ENCODE measurements at places on chromosomes 12 and 14.

DNA sequence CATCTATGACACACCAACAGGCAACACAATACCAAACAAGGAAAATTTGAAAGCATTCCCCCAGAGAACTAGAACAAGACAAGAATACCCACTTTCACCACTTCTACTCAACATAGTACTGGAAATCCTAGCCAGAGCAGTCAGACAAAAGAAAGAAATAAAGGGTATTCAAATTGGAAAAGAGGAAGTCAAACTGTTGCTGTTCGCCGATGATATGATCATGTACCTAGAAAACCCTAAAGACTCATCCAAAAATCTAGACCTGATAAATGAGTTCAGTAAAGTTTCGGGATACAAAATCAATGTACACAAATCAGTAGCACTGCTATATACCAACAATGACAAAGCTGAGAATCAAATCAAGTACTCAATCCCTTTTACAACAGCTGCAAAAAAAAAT, 8.1 kb upstream of the ATL1 start:
- DNase-seq: no peak

- peak; percentile 33 for DNase-seq
These were observed 1.7 kb upstream of the SMOC1 start for GRCh38 chr14:69877492-69877891.

DNA sequence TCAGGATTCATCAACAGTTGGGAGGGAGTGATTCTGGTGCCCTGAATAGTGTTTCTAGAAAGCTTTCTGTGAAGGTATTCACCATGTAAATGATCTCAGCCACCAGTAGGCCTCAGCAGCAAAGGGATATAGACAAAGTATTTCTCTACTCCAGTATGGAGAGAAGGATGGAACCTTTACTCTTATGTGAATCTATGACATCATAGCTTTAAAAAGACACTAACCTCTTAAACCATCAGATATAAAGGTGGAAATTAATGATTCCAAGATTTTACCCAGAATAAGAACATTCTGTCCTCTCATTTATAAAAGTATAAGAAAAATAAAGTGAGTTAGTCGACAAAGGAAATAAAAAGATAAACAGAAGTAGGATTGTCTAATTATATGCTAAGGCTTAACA, 4.6 kb downstream of the GPR65 start:
- no peak for DNase-seq

DNA sequence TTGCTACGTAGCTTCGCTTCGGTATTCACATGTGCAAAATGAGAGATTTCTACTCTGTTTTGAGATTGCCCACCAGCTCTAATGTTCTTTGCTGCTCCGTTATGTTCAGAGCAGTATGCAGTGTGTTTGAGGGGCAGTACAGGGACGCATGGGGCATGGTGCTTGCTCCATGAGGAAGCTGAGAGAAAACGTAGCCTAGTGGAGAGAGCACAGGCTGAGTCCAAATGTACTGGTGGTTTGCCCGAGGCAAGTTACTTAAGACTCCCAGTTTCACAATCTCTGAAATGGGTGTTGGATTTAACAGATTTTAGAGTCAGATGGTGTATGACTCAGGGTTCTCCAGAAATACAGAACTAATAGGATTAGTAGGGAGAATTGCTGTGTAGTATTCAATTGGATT, 310.5 kb downstream of the ETNK1 start:
- no peak for DNase-seq

GRCh38 chr12:16636435-16637055, 30.6 kb upstream of the LMO3 start:
- no peak for DNase-seq

- no peak for DNase-seq
These were observed 80.8 kb downstream of the ZNF664 start for GRCh38 chr12:124053851-124054250.

DNA sequence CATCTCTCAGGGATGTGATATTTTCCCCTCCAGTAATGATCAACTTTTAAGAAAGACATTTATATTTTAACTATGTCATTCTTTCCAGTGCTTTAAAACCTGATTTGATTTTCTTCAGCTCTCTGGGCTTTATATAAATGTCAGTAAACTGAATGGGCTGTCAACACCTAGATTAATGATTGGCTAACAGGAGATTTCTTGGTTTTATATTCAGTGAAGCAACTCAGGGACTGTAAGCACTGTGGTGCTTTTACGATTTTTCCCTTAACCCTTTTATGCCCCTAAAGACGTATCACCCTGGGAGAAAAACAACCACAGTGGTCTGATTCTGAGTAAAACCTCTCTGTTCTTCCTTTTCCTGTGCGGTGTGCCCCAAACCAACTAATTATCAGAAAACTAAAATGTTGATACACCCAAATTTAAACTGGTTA, 38.0 kb downstream of the PTGER2 start:
- no peak for DNase-seq

DNA sequence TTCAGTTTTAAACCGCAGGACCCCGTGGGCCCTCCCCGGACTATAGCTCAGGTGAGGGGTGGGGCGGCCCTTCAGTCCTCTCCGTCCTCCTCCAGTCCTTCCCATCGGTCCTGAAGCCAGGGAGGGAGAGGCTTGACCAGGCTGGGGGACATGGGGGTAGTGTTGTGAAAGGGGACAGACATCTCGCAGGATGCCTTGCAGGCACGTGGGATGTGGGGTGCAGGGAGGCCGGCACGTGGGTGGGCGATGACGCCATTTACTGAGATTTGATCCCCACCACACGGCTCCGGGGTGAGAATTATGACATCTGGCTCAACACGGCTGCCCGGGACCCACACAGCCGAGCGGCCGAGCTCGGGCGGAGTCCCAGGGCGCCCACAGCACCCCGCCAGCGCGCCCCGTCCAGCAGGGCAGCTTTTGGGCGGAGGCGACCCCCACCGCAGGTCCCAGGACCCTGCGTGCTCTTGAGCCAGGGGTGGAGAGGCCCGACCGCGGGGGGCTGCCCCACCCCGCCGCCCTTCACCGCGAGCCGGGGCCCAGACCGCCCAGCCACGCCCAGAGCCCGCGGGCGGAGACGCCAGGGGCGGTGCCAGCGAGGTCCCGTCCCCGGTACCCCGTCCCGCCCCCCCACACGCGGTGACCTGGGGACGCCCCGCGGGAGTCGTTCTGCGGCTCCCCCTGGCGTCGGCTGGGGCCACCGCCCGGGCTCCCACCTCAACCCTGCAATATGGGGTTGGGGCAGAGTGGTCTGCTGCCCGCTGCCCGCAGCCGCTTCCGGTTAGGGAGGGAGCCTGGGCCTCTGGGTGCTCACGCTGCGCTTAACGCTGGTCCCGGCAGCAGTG, 3.3 kb upstream of the EXOC3L4 start:
- DNase-seq: peak; percentile 67

DNA sequence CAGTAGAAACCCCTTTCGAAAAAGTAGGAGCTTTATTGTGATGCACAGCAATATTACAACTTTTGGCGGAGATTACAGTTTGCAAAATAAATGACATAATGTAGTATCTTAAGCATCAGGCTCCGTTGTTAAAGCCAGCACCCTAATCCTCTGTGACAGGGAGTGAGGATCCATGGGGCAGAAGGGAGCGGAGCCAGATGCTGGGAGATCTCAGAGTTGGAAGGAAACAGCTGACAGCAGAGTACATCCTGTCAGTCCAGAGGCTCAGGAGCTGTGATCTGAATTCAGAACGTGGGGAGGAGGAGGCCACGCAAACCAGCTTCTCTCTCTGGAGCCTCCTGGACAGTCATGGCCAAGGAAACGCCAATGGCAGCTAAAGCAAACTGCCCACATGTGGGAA, 55.7 kb downstream of the TMTC1 start:
- DNase-seq: no peak

GRCh38 chr12:9258676-9259075, 50.5 kb upstream of the PZP start:
- DNase-seq: no peak

GRCh38 chr14:75011356-75011994, 8.8 kb downstream of the EIF2B2 start:
- DNase-seq: no peak

DNA sequence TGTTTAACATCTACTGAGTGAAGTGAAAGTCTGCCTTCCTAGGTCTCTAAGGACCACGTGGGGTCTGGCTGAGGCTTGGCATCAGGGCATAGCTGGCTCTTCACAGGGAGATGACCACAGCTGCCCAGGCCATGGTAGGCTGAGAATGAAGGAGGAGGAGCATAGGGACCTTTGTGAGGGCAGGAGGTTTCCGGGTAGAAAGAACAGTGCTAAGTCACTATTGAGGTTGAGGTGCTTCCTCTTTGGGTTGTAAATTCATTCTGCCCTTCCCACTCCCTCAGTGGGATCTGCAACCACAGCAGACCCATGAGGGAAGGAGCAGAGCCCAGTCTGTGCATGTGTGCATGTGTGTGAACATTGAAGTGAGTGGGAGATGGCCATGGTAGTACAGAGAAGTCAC, 909.6 kb downstream of the VRK1 start:
- no peak for DNase-seq

- DNase-seq: peak; percentile 65
These were observed 32.2 kb upstream of the GNG2 start for GRCh38 chr14:51828017-51828797.

DNA sequence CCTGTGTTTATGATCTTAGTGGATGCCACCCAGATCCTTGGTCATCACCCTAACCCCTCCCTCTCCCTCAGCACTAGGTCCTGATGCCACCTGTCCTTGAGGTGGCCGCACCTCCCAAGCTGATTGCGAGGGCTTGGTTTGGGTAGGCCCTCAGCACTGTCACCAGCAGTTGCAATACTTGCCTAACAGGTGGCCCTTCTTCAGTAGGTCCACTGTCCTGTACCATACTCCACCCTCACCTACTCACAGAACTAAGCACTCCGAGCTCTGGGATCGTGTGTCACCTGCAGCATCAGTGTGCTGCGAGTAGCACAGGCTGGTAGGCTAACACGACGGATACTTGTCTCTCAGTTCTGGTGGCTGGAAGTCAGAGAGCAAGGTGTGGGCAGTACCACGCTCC, 14.0 kb upstream of the SERPINA12 start:
- no peak for DNase-seq

DNA sequence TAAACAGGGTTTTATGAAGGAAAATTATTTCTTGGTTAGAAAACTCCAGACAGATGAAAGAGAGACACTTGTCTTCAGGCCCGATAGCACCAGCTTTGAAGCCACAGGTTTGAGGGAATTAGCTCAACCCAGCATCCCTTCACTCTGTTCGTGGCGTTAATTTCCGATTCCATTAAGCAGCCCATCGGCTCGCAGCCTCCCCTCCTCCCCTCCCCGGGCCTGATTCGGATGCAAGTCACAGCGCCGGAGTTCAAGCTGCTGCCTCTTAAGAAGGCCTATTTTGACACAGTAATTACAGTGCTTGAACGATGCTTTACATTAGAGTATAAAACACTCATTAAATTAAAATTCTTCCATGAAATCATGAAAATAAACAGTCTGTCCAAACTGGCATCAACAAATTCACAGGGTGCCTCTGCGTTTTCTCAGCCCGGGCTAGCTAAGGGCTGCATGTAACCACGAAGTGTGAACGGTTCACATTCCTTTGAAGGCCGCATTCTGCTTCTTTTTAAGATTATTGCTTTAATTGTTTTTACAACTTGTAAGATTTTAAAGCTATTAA, 145.8 kb downstream of the DICER1 start:
- DNase-seq: no peak

DNA sequence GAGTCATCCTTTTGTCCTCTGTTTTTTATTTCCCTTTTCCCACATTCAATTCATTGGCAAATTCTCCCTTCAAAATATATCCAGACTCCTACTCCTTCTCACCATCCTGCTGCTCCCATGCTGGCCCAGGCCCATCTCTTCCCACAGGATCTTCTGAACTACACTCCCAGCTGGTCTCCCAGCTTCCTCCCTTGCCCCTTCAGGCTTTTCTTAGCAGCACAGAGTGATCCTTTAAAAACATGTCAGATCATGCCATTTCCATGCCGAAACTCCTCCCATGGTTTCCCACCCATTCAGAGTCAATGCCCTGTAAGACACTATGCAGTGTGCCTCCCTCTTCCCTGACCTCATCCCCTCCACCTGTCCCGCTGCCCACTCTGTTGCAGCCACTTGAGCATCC, 2.4 kb upstream of the KRT84 start:
- no peak for DNase-seq

- DNase-seq: peak; percentile 92
These were observed 125.0 kb upstream of the CCND2 start for GRCh38 chr12:4148418-4149056.

- DNase-seq: no peak
These were observed 16.6 kb upstream of the EEA1 start for GRCh38 chr12:92945659-92946220.

DNA sequence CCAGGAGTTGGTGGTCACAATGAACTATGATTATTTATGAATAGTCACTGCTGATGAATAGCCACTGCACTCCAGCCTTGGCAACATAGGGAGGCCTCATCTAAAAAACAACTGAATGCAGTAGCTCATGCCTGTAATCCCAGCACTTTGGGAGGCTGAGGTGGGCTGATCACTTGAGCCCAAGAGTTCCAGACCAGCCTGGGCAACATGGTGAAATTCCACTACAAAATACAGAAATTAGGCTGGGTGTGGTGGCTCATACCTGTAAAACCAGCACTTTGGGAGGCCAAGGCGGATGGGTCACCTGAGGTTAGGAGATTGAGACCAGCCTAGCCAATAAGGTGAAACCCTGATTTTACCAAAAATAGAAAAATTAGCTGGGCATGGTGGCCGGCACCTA, 13.5 kb upstream of the FAM177A1 start:
- no peak for DNase-seq

- DNase-seq: no peak
These were observed 148.2 kb upstream of the LMNTD1 start for GRCh38 chr12:25701290-25701689.

DNA sequence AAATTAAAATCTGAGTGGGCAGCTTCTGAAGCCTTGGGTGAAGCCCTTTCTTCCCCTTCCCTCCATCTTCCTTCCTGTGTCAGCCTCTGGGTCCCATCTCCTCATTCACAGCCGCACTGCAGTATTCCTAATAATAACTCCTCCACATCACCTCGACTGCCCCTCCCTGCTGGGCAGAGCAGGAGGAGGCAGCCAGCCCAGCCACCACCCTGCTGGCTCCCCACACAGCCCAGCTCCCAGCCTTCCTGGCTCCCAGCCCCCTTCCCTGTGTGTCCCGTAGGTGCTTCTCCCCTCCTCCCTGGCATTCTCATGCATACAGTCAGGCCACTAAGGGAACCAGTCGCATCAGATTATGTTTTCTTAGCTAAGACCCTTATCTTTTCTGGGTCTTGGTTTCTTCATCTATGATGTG, 3.7 kb downstream of the IFFO1 start:
- no peak for DNase-seq

DNA sequence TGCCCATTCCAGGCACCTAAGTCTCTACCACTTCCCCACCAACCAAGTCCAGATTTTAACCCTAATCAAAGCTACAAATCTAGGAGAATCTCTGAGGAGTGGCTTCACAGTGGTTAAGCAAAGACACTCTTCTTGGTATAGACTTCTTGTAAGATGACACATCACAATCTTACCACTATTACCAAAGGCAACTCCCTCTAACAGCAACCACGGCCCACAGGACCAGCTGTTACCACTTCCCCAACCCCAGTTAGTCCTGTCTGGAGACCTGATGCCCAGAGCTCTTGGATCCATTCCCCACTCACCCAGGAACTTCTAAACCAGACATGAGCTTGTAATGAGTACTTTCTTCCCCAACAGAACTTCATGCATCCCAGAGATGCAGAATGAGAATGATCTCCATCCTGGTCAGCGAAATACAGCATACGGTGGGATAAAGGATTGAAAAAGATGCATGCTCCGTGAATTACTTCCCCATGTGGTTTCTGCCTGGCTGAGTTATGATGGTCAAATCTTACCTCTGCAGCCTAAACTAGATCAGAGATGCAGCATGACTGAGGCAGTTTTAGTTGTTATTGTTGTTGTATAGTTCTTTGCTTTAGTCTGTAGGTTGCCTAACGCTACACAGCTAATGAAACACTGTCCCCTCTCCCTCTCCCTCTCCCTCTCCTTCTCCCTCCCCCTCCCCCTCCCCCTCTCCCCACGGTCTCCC, 87.7 kb upstream of the FOXN3 start:
- DNase-seq: peak; percentile 88
